ENCODE measurements at places on chromosomes 5 and 9. TPM values are rescaled to one million over a fixed set of nuclear protein-coding genes. Genes with fewer than 3 reads are reported as not detected.

DNA sequence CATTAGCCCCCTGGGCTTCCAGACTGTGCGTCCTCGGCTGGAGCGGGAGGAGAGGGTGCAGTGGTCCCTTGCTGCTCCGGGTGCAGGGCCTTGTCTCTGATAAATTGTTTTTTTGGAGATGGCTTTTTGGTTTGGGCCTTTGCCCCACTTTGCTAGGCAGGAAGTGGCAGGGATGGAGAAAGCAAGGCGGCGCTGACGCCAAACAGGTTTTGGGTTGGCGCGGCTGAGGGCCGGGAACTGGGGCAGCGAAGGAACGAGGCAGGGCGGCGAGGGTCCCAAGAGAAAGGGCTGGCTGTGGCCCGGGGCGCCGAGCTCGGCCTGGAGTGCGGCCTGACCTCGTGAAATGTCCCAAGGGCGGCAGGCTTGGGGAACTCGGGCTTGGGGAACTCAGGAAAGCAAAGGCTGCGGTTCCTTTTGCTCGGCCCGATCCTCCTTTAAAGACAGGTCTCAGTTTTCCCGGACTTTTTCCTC lies 4.1 kb downstream of the LHX2 start:
- no peak for DNase-seq

DNA sequence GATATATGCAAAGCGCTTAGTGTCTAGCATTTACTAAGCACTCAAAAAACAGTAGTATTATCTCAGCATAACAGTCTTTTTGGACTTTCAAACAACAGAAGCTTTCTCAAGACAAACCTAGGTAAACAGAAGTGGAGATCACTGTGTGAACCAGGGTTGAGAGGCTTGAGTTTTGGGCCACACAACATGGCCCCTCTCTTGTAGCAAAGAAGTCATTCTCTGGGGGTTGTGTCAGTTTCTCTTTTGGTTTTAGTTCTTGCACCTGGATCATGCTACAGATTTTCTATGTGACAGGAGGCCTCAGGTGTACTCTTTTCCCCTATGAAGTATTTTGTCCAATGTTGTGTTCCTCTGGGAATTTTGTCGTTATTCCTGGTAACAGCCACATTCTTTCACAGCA lies 30.0 kb downstream of the INSYN2B start:
- no peak for DNase-seq

DNA sequence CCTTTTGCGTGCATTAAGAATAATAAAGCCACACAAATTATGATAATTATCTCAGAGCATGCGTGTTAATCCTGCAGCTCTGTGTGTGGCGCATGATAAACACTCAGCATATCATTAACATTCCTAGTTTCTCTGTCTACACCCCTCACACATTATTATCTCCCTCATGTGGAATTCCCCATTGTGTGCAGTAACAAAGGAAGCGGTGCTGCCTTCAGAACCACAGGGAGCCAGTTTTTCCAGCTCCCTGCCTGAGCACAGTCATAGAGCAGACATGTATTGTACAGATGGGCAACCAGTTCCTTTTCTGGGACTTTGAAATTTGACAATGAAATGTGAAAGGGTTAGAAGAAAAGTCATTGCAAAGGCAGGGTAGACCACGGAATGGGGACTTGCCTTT lies 1365.5 kb upstream of the CDH9 start:
- DNase-seq = no peak

- peak; percentile 97 for DNase-seq
Observed at GRCh38 chr9:37464426-37465248, 613 bp downstream of the ZBTB5 start.

- peak; percentile 89 for DNase-seq
Observed at GRCh38 chr5:171543148-171543815, 123.8 kb downstream of the FGF18 start.

Gene RASA1
- total RNA-seq = 27.3 TPM

Measured in esophagus muscularis mucosa (tissue), 4 donors.